ENCODE measurements at places on chromosomes 3 and 15.

GRCh38 chr3:98754483-98754882, 8.7 kb upstream of the ST3GAL6 start:
- no peak for DNase-seq

DNA sequence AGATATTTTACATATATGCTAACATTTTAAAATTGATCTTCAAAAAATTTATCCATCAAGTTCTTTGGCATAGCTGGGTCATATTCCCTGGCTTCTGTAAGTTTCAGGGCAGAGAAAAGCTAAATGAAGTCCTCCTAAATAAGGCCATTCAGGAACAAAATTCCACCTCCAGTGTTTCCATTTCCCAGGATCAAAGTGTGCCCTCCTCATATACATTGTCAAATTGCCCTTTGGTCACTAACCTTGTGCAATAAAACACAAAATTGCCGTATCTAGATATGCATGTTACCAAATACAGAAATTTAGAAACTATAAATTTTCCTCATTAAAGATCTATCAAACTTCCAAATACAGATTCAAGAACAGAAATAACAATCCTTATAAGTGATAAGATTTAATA, 10.6 kb downstream of the CEP152 start:
- no peak for DNase-seq

DNA sequence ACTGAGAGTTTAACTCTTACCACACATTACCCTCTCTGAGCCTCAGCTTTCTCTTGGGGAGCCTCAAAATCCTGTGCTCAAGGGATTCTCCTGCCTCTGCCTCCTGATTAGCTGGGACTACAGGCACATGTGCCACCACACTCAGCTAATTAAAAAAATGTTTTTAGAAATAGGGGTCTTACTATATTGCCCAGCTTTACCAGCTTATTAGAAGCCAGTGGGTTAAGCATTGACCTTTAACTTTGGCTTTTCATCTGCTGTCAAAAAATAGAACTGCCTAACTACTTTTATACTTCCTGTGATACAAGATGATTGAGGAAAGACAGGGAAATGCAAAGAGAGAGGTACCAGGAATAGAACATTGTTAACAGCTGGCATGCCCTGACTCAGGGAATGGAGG, 27.3 kb downstream of the MYO1E start:
- no peak for DNase-seq

GRCh38 chr3:144590854-144591253, 619.2 kb downstream of the DIPK2A start:
- DNase-seq: no peak

DNA sequence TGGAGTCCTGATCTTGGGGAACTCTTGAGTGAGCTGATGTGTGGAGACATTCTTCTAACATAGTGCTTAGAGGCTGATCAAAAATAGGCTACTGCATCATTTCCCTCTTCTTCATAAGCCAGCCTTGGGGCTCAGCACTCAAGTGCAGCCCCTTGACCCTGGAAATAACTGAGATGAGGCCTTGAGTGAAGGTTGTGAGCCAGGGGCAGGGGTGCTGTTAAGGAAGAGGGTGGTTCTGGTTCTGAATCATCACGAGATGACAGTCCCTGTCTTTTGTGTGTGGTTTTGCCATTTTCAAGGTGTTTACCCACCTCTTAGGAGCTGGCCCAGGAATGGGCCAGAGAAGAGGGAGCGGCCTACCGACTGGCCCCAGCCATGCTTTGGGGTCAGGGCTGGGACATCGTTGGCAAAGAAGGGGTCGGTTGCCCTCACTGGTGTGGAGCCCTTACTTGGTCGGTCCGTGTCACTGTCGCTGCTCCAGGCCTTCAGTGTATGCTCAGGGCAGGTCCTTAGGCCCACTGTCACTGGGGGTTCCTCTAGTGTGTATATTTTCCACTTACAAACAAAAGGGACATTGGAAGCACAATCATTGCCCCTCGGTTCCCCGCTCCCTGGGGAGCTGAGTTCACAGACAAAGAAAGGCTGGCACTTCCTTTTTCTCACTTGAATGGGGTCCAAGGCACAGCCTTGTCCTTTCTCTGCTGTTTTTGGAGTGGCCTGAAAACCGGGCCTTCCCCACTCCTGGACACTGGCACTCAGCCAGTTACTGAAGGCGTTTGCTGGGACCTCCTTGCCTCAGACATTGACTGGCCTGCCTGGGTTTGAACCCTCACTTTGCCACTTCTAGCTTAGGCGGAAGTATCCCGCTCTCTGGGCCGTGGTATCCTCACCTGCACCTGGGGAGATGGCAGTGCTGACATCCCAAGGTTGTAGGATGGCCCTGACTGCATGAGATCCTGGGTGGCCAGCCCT, 46.6 kb downstream of the SLC6A6 start:
- DNase-seq: no peak

GRCh38 chr3:16369885-16370284, 104.9 kb downstream of the OXNAD1 start:
- no peak for DNase-seq

- DNase-seq: no peak
Measured at GRCh38 chr15:92079047-92079446, 225.5 kb downstream of the SLCO3A1 start.

DNA sequence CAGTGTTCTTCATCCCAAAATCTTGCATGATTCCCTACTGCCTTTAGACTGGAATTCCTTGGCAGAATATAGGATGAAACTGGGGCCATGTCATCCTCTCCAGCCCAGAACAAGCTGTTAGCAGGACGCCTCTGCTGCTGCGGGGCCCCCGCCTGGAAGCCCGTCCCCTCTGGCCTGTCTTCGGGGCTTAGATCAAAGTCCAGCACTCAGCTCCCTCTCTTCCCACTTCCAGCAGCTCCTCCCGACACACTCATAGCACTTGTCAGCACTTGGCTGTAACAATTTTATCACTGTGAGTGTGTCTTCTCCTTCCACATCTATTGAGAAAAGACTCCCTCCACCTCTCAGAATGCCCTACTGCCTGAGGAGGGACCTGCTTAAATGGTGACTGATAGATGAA, 112.0 kb upstream of the HACD2 start:
- no peak for DNase-seq

- no peak for DNase-seq
Measured at GRCh38 chr3:123305192-123305591, 103.4 kb downstream of the SEC22A start.

DNA sequence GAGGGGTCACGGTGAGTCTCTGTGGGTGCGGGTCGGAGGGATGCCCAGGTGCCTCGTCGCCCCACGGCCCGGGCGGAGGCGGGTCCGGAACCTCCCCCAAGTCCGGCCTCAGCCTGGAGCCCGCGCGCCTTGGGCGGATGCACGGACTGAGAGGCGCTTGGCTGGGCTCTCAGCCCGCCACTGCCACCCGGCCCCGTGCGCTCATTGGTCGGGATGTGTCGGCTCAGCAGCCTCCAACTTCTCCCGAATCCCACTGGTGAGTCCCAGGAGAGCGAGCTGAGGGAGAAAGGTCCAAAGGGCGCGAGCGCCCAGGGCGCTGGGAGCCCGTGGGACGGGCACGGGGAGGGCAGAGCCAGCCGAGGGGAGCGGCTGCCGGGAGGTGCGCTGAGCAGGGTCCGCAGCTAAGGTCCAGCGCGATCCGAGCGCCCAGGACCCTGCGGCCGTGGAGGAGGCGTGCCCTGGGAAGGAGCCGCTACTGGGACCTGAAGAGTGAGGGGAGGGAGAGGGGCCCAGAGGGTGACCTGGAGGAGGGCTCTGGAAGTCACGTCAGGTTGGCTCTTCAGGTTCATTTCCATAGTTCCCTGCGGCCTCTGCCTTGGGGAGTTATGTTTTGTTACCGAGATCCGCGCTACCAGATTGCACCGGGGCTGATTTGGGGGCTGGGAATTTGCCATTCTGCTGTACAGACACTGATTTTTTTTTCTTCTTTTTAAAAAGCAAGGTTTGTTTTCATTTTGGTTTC, at the start of gene MME:
Gene MME (plus strand): TSS at position 574 of the 742 bp plus-strand sequence. CDS start 3,849 bp downstream, outside the sequence.
- DNase-seq: no peak

GRCh38 chr3:110684466-110684865, 387.1 kb upstream of the NECTIN3 start:
- no peak for DNase-seq
